GM12878 (cell line): ENCODE measurements at places on chromosomes 7 and 10. TPM values are rescaled to one million over a fixed set of nuclear protein-coding genes. Genes with fewer than 3 reads are reported as not detected.

DNA sequence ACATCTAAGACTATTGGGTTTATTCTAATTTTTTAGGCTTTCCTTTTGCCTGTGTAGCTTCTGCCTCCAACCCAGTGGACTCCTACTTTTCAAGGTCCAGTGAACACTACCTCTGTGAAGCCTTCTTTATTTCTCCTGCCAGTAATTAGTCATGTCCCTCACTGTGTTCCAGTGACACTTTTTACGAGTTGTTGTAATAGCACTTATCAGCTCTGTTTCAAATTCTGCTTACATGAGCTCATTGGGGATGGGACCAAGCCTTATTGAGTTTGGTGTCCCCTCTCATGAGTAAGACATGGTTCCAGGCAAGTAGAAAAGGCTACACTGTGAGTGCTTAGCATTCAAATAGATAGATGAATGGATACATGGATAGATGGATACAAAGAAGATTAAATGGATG, 184.6 kb downstream of the HIBADH start:
- no peak for DNase-seq

UCN3 gene
- not detected in 2 replicates for total RNA-seq

GRCh38 chr7:139943401-139943800, 114.3 kb downstream of the TBXAS1 start:
- DNase-seq = no peak

DNA sequence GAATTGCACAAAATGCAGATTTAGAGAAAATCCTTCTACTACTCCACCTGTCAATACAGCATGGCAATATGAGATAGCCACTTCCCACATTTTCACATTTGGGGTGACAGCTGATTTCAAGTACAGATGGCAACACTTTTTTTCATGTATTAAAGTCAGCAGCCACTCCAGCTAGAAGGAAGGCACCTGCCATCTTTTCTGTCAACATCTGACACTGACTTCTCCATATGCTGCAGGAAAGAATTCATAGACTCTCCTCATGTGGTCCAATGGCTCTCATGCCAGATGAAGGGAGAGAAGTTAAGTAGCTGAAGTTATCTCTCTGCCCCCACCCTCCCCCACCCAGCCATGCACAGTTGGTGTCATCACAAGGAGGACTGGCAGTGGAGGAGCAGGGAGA, 912.0 kb downstream of the SORCS1 start:
- no peak for DNase-seq

DNA sequence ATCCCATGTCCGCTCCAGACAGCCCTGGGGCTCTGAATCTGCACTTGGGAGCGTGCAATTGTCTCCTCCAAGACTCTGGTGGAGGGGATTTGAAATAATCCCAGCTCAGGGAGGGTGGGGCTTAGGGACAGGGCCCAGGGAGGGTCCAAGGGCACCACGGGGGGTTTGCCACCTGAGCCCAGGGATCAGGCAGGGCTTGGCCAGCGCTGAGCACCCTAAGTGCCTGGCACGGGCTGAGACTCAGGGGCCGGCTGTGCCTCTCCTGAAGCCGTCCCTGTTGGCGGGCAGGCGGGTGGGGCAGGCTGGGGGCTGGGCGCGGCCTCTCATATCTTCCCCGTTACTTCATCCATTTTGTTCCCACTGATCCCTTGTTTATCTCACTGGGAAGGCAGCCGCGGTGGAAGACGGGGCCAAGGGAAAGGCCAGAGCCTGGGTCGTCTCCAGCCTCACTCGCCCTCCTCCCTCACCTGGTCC, 41.8 kb upstream of the ELN start:
- DNase-seq = no peak

DNA sequence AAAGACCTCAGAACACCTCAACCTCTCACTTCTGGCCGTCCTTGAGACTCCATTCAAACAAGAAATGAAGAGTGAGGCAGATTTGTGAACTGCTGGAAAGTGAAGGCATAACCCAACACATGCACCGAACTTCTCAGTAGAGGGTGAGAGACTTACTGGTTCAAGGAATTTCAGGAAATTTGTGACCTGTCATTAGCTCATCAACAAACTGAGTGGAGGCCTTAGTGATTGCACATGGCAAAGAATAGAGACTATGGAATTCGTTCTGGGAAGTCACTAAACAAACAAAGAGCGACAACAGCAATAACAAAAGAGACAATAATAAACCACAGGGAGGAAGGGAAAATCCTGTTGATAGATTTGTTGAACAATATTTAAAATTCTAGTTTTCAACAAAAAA, 125.0 kb upstream of the AKR1E2 start:
- no peak for DNase-seq

GRCh38 chr7:80272560-80273239, 138.1 kb downstream of the GNAI1 start:
- no peak for DNase-seq

GRCh38 chr10:74213571-74214162, 62.6 kb downstream of the ADK start:
- DNase-seq = no peak

GPER1 gene
- 6.3 and 7.7 TPM in 2 replicates for total RNA-seq

GRCh38 chr7:46695051-46695708, 774.1 kb upstream of the IGFBP3 start:
- DNase-seq = no peak

TWIST1 gene
- total RNA-seq = not detected in 2 replicates
